Fibroblast of mammary gland (primary cell): ENCODE measurements at places on chromosomes 7 and 10.

GRCh38 chr10:69829775-69830174 is 28.1 kb downstream of the COL13A1 start:
- no peak for DNase-seq

- no peak for DNase-seq
These were observed 45.3 kb downstream of the CYP17A1 start for GRCh38 chr10:102791754-102792395.

GRCh38 chr10:89384474-89385340 is 6.9 kb downstream of the IFIT1B start:
- DNase-seq, result no peak

DNA sequence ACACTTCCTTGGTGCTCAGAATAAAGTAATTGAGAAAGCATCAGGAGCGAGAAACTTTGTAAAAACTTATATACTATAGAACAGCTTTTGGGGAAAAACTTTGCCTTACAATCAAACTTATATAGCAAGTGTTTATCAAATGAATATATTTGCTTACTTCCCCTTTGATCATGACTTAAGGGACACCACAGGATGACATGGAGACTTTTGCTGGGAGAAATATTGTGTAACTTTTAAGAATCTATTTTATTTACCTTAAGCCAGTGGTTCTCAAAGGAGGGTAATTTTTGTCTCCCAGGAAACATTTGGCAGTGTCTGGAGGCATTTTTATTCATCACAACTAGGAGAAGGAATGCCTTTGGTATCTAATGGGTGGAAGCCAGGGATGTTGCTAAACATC is 173.8 kb upstream of the HABP2 start:
- DNase-seq, result no peak

DNA sequence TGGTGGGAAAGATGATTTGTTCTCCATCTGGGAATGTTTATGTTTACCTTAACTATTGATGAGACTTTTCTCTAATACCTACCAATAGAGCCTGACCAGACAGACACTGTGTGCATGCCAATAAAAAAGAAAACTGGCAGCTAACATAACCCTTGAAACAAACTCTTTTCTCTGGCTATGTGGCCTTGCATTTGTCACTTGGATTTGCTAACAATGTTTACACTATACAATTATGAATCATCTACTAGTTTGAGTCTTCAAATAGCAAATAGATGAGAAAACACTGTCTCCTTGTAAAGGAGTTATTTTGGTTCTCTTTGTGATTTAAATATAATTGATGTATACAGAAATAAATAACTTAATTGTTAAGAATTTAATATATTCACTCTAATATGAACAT is 273.1 kb downstream of the SEMA3D start:
- peak; percentile 48 for DNase-seq

GRCh38 chr10:71191551-71192076 is 20.8 kb upstream of the UNC5B start:
- DNase-seq, result no peak

DNA sequence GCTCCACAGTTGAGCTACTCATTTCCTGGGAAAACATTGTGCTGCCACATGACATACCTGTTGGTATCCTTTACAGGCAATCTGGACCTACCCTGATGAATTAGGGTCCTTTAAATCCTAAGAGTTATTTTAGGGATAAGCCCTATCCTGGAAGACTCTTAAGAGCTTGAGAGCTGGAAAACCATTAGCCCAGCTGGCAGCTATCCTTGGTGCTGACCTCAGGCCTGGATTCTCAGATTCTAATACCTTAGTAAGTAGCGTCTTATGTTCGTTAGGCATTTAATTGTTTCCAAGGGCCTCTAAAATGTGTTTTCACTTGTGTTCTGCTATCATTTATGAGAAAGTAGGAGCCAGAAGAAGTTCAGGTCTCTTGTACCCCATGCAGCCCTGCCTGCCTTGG is 93.0 kb upstream of the SORCS3 start:
- peak; percentile 27 for DNase-seq

DNA sequence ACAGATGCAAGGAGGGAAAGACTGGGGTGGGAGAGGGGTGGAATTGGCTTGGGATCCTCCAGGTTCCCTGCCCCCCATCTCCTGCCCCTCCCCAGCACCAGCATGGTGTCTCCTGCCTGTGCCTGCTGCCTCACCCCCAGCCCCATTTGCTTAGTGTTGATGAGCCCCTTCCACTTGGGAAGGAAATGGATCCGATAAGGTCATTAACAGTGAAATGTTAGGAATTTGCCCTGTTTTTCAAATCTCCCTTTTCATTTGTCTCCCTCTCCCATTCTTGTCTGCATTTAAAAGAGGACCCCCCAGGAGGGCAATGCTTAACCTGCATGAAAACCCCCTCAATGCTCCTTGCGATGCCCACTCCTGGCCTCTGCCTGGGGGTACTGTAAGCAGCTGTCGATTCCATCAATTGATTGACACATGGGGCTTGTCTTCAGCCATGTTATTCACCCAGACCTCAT is 51.5 kb downstream of the HK1 start:
- DNase-seq, result no peak

DNA sequence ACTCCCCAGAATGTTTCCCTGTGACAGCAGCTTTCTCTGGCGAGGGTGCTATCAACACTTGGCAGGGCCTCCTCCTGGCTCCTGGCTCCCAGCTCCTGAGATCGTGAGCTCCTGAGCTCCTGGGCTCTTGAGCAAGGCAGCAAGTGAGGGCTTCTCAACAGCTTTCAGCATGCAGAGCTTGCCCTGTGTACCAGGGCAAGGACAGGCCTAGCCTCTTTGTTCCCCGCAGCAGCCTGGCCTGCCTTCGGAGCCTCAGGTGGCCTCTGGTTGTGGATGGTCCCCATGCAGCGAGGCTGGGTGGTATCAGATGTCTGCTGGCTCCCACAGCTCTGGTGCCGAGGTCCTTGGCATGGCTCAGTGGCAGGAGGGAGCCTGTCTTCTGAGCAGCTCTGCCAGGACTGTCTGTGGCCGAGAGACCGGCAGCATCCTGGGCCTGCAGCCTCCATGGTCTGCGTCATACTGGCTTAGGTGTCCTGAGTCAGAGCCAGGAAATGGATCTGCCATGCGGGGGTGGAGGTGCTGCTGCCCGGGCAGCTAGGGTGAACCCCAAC is 44.2 kb downstream of the ZMIZ1 start:
- DNase-seq, result peak; percentile 90

DNA sequence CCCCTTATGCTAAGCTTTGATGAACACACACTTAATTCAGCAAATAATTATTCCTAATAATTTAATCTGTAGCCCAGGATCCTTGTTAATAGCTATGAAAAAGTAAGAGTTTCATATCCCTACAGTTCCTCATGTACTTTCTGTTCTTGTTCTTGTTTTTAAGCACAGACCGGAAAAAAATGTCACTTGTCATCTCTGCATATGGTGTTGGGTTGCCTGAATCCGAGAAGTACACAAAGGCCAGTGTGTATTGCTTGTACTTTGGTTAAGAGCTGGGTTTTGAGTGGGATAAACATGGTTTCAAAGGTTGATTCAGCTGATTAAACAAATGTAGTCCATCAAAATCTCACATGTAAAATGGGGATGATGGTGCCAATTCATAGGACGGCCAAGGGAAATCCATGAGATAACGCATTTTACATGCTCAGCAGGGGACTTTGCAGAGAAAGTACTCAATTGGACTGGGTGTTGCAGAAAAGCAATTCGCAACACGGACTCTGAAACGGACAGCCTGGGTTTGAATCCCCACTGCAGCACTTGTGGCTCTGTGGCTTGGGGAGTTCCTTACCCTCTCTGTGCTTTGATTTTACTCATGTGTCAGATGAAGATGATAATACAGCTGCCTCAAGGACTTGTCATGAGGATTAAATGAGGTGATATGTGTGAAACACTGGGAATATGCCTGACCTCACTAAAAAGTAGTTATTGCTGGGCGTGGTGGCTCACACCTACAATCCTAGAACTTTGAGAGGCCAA is 71.7 kb downstream of the MAP3K8 start:
- DNase-seq, result no peak

- DNase-seq, result peak; percentile 60
These were observed 182.2 kb upstream of the INHBA start for GRCh38 chr7:41885078-41885477.

DNA sequence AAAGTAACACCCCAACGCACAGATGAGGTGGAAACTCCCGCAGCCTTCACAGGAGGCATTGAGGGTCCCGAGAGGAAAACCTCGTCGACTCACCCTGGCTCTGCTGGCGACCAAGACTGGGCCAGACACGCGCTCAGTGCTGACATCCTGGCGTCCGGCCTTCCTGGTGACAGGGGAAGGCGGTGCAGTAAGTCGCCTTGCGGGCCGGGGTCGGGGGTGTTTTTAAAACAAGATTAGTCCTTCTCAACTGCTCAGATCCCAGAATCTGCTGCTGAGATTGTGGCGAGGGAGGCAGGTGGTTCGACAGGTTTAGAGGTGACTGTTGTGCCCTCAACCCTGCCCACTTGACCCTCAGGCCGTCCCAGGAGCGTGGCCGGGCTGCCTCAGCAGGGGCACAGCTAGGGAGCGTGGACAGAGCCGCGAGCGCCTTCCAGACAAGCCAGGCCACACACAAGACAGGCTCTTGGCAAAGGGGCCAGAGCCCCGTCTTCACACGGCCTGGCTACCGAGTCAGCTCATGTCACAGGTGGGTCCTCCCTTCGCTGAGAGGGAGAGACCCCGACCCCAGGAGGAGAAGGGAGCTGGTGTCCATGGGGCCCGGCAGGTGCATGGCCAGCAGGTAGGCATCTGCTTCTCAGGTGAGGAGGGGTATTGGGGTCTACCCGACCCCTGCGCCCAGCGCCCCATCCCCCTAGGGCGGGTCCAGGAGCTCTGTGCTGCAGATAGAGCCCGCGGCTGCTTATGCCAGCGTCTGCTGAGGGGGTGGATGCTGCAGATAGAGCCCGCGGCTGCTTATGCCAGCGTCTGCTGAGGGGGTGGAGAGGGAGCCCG is 81.6 kb downstream of the DNAJB6 start:
- DNase-seq, result no peak

DNA sequence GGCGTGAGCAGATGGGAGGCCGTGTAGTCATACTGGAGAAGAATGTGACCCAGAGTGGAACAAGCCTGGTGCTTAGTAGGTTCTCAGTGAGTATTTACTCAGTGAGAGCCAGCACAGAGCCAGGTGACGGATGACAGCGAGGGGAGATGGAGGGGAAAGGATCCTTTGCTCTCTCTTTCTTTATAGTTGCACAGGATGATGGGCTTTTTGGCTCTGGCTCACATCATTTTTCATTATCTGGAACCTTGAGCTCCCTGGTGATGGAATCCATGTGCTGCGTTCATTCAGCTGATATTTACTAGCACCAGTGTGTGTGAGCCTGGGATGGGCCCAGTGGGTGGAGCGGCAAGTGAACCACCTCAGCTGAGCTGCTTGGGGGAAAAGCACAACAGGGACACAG is 17.2 kb downstream of the BTBD16 start:
- no peak for DNase-seq

- DNase-seq, result no peak
These were observed 84.0 kb downstream of the ELAPOR2 start for GRCh38 chr7:86975449-86975848.

- no peak for DNase-seq
These were observed 107.5 kb downstream of the ELMO1 start for GRCh38 chr7:37341033-37341630.

DNA sequence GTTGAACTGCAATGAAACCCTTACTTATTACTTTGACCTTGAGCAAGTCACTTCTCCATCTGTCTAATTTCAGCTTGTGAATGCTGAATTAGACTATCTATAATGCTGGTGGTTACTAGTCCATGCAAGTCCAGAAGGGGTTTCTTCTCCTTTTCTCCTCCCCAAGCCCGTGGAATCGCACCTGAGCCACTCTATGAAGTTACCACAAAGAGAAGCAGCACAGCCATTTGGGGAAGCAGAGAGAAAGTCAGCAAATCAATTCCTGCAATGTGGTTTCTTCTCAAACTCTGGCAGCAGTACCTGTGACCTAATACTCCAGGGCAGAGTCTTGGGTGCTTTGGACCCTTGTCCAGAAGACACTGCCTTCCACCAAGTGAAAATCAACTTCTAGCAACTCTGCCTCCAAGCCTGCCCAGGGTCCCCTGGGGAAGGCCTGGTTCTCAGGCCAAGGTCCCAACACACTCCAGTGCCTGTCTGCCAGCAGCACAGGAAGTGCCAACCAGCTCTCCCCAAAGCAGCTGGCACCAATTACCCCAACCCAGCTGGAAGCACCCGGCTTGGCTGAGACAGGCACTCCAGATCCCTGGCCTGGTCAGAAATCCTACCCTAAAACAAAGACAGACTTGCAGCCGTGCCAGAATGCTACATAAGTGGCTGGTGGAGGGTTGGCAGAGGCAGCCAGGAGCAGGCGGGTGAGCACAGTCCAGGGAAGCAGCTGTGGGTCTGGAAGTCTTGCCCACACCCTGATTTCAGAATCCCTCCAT is 200.3 kb downstream of the LSM5 start:
- no peak for DNase-seq

GRCh38 chr7:126211875-126212274 is 1040.9 kb downstream of the GRM8 start:
- no peak for DNase-seq

DNA sequence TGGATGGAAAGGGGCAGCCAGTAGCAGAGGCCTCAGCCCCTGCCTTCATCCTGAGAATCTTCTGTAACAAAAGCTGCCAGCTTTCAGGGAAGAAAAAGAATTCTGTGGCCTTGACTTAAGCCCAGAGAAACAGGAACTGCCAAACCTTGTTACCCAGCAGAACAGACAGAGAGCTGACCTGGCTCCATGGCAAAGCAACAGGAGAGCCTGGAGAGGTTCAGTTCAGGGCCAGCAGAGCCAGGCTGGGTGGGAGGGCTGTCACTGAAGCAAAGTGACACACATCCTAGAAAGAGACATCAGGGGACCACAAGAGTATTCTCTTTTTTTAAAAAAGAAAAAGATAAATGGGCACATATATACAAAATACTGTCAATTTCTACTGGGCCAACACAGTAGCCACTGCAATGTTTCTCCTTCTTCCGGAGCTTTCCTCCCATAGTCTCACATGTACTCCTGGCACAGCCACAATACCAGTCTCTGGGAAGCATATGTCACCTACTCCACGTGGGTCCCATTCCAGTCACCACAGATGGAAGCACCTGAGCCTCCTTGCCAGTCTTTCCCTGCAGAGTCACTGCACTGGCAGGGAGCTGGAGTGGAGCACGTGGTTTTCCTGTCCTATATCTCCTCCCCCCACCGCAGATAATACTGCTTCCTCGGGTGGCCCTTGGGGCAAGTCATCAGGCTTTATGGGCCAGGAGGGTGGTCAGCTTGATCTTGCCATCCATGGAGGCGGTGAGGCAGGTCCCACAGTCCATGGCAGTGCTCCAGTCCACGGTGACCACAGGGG is 15.2 kb upstream of the CYREN start:
- no peak for DNase-seq
